ENCODE measurements at places on chromosomes 7 and 10. TPM values are rescaled to one million over a fixed set of nuclear protein-coding genes. Genes with fewer than 3 reads are reported as not detected.

Gene LUC7L2
- 71.8 TPM for total RNA-seq

Gene GIMAP8
- not detected for total RNA-seq

Gene CPXM2
- not detected for total RNA-seq

Gene ASZ1
- not detected for total RNA-seq

Gene OR2A5
- total RNA-seq: not detected
